AG09309 (cell line): ENCODE measurements at places on chromosomes 7 and 10.

DNA sequence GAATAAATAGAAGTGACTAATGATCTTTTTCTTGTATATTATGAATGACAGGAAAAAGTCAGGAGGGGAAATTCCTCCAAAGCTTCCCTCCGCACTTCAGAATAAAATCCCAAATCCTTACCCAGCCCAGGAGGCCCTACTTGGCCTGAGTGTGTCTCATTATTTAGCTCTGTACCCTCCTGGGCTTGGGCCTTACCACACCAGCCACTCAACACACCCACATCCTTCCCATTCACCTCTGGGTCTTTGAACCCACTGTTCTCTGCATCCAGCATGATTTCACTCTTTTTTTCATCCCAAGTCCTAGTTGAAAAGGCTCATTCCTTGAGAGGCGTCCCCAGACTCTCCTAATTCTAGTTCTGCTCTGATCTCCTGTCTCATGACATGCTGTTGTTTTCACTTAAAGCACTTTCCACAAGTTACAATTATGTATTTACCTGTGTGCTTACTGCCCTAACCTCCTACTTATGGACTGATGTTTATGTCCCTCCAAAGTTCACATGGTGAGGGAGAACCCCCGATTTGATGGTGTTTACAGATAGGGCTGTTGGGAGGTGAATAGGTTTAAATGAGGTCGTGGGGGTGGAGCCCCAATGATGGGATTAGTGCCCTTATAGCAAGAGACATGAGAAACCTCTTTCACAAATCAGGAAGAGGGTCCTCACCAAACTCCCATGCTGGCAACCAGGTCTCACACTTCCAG lies 6.4 kb downstream of the NOD1 start:
- DNase-seq, result no peak

DNA sequence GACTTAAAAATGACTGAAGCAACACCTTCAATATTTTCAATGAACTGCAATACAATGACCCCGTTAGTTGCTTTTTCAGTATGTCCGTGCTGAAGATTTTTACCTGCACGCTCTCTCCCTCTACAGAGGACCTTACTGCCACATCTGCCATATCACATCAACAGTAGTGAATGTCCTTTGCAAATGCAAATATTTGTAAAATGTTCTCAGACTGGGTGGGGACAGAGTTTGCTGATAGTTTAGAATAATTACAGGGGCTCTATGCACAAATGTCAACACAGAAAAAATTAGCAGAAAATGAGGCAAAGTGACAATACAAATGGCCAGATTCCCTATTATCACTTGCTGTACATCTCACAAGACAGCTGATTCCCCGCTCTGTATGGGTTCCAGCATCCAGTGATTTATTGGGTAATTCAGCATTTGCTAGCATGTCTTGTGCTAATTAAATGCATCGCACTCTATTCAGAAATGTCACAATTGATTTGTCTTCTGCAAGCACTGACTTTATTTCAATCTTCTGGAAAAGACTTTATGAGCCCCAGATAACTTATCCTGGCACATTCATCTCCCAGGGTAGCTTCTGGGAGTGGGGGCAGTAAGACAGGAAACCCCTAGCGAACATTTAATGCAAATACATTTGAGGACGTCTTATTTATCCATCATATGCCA lies 69.1 kb upstream of the PTER start:
- no peak for DNase-seq

- DNase-seq, result no peak
Observed at GRCh38 chr7:124322561-124322960, 289.7 kb upstream of the TMEM229A start.

DNA sequence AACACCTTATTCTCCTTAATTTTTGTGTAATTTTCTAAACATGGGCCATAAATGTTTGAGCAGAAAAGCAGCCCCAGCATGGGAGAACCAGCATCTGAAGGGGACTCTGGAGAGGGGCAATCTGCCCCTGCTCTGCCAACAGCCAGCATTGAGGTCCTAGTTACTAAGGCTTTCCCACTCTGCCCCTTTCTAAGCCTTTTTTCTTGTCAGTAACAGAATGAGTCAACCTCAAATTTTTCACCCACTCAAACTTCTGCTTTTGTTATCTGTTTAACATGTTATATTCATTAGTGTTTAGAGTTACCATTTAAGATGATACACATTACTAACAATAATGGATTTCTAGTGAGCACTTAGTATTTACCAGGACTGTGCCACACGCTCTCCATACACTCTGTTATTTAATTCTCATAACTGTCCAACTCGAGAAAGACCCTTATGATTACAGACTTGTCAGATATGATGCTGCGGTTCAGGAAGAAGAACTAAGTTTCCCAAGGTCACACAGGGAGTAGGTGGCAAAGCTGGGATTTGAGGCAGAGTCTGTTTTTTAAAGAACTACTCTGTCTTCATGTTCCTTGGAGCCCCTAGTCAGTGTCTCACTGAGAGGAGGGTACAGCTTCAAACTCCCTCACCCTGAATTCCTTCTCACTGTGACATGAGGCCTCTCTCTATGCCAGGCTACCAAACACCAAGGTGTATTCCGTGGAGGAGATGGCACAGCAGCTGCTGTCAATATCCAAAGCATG lies 19.9 kb upstream of the GPAM start:
- no peak for DNase-seq

DNA sequence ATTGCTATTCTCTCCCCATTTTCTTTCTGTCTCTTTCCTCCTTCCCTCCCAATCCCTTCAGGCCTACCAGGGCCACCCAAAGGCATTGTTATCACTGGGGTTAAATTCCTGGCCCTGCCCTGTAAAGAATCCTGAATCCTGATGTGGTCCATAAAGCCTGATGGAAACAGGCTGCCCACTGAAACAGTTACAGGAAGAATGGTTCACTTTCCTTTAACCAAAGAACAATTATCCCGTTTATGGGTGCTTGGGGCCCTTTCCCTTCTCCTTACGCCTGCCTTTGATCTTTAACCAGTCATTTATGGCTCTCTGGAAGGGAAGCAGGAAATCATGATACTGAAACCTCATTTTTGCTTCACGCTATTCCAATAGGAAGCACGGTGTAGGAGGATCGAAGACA lies 273.1 kb upstream of the NEBL start:
- DNase-seq, result no peak

DNA sequence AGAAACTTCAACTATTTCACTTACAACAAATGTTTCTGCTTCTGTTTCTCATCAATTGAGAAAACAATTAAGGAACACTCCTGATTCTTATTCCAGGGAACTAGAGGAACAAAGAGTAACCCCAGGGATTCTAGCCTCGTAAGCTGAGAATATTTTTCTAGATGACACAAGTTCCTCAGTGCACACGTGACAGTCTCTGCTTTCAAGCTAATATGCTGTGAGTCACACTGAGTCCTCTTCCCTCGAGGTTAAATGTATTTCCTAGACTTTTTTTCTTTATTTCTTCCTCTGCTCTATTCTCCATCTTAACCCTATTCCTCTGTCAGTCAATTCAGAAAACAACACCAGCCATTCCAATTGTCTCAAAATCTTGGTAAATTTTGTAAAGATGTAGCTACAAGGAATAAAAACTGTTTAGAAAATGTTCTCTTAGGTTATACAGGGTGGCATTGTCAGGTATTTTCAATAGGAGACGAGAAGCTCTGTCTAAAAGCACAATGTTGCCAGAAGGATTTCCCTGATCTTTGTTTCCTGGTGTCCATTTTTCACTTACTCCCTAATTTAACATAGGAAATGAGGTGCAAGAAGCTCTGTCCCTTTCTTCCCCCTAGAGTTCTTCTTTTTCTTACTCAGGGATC lies 5.8 kb upstream of the C1GALT1 start:
- peak; percentile 48 for DNase-seq

GRCh38 chr7:149768931-149769330 lies 4.5 kb downstream of the ZNF467 start:
- DNase-seq, result no peak

DNA sequence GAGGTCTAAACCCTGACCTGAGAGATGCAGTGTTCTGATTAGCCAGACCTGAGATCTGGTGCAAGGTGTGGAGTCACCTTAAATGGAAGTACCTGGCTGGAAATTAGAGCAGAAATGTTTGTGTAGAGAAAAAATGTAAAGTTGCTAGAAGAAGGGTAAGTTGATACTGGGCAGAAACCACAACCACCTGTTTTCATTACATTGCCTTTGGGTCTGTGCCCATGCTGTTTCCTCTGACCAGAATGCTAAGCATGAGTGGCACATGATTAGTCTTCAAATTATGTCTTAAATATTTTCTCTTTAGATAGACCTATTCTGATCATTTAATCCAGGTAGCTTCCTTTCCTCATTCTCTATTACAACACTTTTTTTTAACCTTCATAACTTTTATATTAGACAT lies 69.0 kb downstream of the CASD1 start:
- no peak for DNase-seq

- no peak for DNase-seq
Observed at GRCh38 chr7:73521636-73522104, 423 bp downstream of the BAZ1B start.

- DNase-seq, result no peak
Observed at GRCh38 chr7:87129848-87130247, 22.4 kb upstream of the DMTF1 start.

GRCh38 chr7:36192053-36192824 lies 39.2 kb downstream of the EEPD1 start:
- DNase-seq, result peak; percentile 83

GRCh38 chr10:101624526-101625102 lies 36.5 kb downstream of the DPCD start:
- no peak for DNase-seq

DNA sequence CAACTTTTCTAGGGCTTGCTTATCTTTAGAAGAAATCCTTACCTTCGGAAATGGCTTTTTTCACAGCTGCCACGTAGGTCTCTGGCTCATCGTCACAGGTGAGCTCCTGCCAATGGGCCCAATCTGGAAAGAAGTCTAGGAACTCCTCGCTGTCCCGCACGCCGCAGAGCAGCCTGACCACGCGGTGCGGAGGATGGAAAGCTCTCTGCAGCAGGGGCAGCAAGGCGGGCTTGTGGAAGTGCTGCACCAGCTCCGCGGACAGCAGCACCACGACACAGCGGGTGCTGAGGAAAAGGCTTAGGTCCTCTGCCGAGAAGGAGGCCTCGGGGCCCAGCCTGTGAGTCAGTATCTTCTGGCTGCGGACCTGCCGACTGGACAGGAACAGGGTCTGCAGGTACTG lies 10.8 kb downstream of the PIK3AP1 start:
- no peak for DNase-seq

DNA sequence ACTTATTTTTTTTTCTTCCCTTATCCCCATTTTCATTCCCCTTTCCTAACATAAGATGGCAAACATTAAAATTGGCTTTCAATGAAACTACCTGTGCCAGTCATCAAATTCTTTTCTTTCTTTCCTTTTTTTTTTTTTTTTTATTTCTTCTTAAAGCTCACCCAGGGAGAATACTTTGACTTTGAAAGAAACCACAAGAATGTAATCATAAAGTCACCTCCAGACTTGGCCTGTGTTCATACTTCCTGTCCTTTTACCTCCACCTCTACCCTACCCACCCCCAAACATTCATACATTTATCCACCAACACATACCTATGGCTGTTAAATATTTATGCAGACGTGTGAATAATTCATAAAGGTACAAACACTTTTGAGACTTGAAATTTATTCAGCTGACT lies 254.6 kb downstream of the SLC25A13 start:
- no peak for DNase-seq

GRCh38 chr10:132862485-132863420 lies 76.8 kb upstream of the NKX6-2 start:
- DNase-seq, result no peak

- no peak for DNase-seq
Observed at GRCh38 chr10:24425151-24425550, 216.2 kb downstream of the KIAA1217 start.

DNA sequence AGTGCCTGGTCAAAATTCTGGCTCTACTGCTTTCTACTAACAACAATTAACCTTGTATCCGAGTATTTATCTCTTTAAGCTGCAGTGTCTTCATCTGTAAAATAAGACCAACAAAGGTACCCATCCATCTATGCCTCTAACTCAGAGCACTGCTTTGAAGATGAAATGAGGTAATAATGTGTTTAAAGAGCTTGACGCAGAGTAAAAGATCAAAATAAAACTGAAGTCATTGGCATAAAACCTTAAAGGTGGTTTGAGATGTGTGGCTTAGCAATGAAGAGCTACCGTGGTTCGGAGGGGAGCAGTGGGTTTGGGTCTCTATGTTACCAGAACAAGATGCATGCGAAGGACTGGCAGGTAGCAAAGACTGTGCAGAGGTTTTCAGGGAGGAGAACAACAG lies 16.1 kb upstream of the PRF1 start:
- DNase-seq, result no peak
